Kidney epithelial cell (primary cell): ENCODE measurements at places on chromosomes 4 and X.

GRCh38 chr4:98602270-98602669 is 56.1 kb downstream of the TSPAN5 start:
- no peak for DNase-seq

GRCh38 chrX:49273181-49273727 is 3.7 kb downstream of the PPP1R3F start:
- no peak for DNase-seq

GRCh38 chrX:49166914-49167739 is 4.6 kb downstream of the MAGIX start:
- no peak for DNase-seq

GRCh38 chrX:109716431-109717028 is 16.5 kb downstream of the ACSL4 start:
- no peak for DNase-seq

- no peak for DNase-seq
These were observed 294.6 kb upstream of the STS start for GRCh38 chrX:6852869-6853268.

GRCh38 chr4:16116493-16116990 is 32.7 kb upstream of the PROM1 start:
- DNase-seq = no peak

DNA sequence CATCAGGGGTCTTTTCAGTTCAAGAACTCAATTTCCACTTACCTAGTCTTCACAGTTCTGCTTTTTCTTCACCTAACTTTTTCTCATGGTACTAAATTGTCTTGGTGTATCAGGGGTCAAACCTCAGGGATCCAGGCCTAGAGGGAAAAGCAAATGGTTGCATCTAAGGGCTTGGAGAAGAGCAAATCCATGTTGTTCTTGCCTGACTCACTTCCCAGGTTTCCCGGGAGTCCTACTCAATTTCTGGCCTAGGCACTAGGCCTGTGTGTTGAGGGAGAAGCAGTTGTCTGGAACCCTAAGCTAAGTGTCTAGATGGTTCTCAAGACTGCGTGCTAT is 191.9 kb upstream of the STK26 start:
- no peak for DNase-seq

- peak; percentile 21 for DNase-seq
These were observed 86.0 kb downstream of the RTL5 start for GRCh38 chrX:72045552-72046277.

- DNase-seq = no peak
These were observed 82.1 kb downstream of the PPP3CA start for GRCh38 chr4:101264993-101265815.

DNA sequence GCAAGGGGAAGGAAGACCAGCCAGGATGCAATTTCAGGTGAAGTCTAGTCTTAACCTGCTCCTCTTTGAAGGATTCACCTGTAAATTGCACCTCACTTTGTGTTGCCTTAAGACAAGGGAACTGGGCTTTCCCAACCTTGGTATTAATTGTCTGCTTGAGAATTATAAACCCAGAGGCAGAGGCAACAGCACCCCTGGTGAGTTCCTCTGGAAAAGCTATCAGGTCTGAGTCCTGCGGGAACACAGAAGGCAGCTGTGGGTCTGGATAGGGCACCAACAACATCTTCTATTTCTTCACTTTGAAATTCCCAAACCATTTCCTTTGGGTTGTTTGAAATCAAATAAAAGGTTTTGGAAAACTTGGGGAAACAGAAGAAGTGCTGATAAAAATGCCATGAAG is 109.2 kb upstream of the NPY2R start:
- DNase-seq = no peak

DNA sequence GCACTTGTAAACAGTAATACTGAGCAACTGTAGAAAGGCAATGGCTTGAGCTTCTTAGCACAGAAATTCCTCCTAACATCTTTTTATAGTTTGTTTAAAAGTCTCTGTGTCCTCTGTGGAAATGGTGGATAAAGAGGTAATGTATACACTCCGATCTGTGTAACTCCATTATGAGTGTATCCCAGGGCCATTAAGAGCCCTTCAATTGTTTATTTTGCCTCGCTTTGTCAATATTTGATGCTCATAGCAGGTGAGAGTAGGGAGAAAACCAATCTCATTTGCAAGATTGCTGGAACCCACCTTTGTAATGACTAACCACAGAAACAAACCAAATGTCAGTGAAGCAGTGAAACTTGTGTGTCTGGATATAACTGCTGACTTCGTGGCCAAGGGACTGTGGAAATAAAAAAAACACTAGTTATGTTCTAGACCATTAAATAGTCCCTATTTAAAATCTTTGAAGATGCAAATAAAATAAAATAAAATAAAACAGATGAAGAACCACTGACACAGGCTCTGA is 598.2 kb upstream of the BOD1L1 start:
- DNase-seq = no peak

- peak; percentile 61 for DNase-seq
These were observed 303.5 kb downstream of the SPRY1 start for GRCh38 chr4:123699880-123700771.

- DNase-seq = no peak
These were observed 65.6 kb downstream of the MRPL1 start for GRCh38 chr4:77927991-77928925.
